ENCODE measurements at places on chromosomes 12 and 14.

DNA sequence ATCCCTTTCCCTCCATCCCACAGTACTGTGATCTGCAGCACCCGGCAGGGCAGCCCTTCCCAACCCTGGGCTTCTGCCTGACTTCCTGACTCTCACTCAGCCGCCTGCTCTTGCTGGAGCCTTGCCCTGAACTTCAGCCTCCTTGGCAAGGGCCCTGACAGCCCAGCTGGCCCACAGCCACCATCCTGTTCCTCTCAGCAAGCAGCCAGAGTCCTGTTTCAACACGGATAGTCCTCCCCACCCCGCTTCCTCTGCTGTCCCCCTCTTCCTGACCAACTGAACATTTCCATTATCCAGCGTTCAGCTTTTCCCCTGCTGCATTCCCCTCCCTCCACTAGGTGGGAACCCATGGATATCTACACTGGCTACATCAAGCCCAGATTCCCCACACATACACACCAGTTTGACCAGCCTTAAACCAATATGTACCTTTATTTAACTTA is 74.0 kb upstream of the MDM1 start:
- DNase-seq = peak; percentile 60

GRCh38 chr14:21626491-21627230 is 8.1 kb downstream of the OR10G2 start:
- DNase-seq = no peak

GRCh38 chr12:1633459-1633858 is 4.4 kb downstream of the WNT5B start:
- no peak for DNase-seq

DNA sequence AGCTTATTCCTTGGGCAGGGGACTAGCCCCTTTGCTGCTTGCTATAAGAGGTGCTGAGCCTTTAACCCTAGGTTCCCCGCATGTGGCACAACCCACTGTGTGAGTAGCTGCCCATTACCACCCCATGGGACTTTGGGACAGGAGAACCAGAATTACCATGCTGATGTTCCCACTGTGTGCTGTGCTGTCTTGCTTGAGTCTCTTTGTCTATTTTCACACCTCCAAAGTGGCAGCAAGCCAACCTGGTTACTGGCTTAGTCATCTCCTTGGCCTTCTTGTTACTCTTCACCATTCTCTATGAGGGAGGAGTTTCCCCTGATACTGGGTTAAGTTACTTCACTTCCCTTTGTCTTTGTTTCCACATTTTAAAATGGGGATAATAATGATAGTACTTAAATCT is 73.4 kb upstream of the ETV6 start:
- no peak for DNase-seq

DNA sequence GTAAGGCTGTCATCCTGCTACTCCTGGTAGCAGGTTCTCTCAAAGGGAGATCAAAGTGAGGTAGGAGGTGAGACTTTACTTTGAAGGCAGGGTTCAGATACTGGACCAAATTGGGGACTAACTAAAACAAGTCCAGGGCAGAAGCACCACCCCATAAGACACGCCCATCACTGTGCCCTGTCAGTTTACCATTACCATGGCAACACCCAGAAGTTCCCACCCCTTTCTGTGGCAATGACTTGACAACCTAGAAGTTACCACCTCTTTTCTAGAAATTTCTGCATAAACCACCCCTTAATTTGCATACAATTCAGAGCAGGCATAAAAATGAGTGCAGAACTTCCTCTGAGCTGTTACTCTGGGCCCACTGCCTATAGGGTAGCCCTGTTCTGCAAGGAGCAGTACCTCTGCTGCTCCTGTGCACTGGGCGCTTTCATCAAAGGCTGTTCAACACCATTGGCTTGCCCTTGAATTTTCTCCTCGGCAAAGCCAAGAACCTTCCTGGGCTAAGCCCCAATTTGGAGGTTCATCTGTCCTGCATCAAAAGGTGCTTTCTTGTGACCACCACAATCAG is 64.8 kb upstream of the MAX start:
- DNase-seq = no peak

DNA sequence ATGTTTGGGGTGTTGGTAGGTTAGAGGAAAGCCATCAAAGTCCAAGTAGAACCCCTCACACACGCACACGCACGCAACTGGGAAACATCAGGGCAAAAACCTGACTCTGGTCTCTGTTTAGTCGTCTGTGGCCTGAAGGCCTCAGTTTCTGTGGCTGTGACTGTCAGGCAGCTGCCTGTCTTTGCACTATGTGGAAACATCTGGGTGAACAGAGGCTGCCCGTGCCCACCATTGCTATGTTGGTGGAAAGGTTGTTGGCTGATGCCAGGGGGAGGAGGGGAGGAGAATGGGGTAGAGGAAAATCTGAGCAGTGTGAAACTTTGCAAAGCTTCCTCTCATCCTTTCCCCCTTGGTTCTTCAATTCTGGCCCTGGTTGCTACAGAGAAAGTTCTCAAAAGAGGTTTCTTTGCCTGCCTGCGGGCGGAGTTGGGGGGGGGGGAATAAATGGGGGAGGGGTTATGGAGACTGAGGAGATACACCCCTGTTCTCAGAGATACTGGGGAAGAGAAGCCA is 7.5 kb downstream of the HOXC10 start:
- DNase-seq = no peak
